Germinal center (tissue), 1 donor: ENCODE measurements at places on chromosomes 16 and 17.

- peak; percentile 46 for DNase-seq
Observed at GRCh38 chr16:17451843-17452242, 18.9 kb downstream of the XYLT1 start.

DNA sequence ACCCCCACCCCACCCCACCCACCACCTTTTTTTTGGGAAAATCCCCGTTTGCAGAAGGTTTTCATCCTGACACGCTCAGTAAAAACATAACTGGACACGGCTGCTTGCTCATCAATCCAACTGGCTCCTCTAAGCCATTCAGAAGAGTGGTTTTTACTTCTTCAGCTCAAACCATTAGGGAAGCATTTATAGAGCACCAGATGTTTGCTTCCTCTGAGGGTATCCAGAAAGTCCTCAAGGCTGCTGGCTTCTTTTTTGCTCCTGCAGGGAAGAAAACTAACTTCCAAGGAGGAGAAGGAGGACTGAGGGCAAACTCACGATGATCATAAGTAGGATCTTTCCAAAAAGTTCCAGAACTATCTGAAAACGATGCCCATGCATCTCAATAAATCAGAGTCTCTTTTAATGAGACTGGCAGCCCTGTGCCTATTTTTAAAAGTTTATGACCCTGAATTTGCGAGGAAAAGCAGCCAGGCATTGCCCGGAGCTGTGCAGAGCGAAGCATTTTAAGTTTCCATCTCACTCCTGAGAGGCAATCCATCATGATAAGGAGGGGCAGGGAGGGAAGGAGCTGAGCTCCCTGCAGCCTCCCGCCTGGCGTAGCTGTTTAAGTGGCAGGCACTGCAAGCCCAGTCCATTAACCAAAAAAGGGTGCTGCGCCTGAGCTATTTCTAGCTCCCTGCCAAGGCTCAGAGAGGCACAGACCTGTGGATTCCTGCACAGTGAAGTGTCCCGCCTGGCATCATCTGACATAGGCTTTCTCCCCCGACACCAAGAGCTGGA lies 146.3 kb upstream of the FOXF1 start:
- no peak for DNase-seq

DNA sequence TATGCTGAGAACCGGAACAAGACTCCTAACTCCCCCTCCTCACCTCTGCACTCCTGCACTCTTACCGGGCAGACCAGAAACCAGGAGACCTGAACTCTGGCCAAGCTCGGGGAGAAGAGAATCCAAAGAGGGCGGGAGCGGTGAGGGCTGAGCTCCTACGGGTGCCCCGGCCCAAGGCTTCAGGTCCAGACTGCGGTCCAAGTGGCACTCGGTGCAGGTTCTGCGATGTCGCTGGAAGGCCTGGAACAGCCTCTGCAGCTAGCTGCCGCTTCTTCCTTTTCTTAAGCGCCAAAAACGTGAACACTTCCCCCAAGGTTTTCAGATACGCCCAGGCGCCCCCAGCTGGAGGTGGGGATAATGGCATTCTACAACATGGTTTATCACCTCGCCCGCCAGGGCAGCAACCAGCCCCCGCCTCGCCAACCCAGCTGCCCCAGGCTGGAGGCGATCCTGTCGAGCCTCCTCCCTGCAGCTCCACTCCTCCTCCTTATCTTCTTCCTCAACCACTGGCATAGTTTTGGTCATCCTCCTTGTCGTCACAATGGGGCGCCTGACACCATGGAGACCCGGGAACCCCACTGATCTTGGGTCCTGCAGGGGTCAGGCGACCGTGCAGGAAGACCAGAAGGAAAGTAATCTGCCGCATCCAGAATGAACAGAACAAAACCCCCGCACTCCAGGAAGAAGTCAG lies 1735.9 kb downstream of the TP53TG3F start:
- no peak for DNase-seq

- no peak for DNase-seq
Observed at GRCh38 chr16:17347624-17348023, 123.1 kb downstream of the XYLT1 start.

DNA sequence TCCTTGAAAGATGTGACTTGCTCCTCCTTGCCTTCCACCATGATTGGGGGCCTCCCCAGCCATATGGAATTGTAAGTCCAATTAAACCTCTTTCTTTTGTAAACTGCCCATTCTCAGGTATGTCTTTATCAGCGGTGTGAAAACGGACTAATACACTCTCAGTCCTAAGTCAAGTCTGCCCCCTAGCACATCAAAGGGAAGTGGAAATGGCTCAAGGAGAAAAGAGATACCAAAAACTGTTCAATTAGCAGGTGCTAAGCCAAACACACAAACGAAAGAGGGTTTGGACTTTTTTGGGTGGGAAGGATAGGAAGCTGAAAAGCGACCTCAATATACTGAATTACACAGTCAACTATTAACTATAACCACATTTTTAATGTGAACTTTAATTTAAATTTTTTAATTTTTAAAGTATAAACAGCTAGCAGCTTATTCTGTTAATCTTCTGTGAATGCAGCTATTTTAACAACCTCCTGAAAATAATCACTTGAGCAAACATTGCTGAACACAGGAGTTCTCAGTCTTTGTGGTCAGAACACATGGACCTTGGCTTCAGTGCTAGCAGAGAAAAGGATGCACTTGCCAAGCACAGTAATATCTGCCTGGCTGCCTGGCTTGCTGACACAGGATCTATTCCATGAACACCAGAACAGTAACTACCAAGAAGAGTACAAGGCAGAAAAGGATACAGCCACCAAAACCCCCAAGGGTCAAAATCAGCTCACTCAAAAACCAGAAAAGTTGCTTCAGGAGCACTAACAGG lies 10.9 kb downstream of the ZNF18 start:
- no peak for DNase-seq

- DNase-seq, result no peak
Observed at GRCh38 chr16:88030498-88030897, 79.3 kb downstream of the BANP start.

GRCh38 chr17:44689477-44690217 lies at the start of gene CCDC43:
Gene CCDC43 (minus strand): TSS chr17:44689776. CDS start chr17:44689753, 23 bp downstream.
- DNase-seq, result peak; percentile 93

DNA sequence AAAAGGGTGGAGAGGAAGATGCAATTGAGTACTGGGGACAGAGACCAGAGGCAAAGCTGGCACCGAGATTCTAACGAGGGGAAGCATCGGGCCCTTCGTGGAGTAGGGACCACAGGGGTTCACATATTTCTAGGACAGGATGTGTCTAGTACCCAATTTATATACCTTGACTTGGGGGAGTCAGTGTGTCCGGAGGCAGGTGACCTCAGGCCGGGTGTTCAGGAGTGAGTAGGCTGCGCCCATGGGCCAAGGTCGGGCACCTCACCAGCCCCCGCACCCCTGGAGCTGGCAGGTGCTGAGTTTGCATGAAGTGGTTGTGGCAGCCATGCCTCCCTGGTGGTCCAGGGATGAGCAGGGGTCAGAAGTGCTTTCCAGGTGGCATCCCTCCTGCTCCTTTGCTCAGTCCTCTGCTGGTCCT lies 8.6 kb upstream of the NXPH3 start:
- no peak for DNase-seq

GRCh38 chr16:66155933-66156332 lies 210.6 kb upstream of the CDH5 start:
- DNase-seq, result no peak

- DNase-seq, result no peak
Observed at GRCh38 chr17:28379814-28380801, 8.6 kb downstream of the SARM1 start.

DNA sequence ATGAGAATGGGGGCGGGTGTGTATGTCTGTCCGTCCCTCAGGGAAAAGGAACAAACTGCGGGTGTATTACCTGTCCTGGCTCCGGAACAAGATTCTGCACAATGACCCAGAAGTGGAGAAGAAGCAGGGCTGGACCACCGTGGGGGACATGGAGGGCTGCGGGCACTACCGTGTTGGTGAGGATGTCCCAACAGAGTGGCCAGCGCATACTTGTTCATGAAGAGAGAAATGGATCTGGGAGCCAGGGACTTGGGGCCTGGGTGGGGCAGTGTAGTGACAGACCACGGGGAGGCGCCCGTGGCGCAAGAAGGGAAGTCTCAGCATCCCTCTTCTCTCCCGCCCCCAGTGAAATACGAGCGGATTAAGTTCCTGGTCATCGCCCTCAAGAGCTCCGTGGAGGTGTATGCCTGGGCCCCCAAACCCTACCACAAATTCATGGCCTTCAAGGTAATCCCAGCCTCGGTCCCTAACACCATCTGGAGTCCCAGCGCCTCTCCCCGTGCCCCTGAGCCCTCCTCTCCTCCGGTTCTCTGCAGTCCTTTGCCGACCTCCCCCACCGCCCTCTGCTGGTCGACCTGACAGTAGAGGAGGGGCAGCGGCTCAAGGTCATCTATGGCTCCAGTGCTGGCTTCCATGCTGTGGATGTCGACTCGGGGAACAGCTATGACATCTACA lies 3.5 kb upstream of the C17orf107 start:
- no peak for DNase-seq

GRCh38 chr17:42883802-42884558 lies 16.6 kb upstream of the G6PC1 start:
- no peak for DNase-seq

DNA sequence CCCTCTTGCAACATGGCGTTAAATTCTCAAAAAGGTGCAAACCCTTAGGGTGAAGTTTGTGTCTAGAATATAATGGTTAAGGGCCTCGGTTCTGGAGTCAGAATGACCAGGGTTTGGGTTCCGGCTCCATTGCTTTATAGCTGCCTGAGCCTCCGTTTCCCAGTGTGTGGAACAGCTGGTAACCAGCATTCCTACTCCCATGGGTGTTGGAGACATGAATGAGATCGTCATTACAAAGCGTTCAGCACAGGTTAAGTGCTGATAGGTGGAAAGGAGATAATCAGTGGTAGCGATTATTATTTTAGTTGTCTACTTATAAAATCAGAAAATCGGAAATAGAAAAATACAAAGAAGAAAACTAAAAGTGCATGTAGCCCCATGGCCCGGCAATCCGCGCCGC lies 23.5 kb upstream of the ZCCHC14 start:
- DNase-seq, result no peak

DNA sequence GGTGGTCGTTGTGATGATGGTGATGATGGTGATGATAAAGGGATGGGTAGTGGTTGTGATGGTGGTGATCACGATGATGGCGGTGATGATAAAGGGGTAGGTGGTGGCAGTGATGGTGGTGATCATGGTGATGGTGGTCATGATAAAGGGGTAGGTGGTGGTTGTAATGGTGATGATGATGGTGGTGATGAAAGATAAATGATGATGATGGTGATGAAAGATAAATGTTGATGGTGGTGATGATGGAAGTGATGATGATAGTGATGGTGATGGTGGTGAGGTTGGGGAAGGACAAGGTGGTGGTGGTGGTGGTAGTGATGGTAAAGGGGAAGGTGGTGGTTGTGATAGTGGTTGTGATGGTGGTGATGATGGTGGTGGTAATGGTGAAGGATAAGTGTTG lies 13.9 kb downstream of the CDH5 start:
- no peak for DNase-seq

GRCh38 chr17:59530531-59530930 lies 34.9 kb upstream of the DHX40 start:
- no peak for DNase-seq

DNA sequence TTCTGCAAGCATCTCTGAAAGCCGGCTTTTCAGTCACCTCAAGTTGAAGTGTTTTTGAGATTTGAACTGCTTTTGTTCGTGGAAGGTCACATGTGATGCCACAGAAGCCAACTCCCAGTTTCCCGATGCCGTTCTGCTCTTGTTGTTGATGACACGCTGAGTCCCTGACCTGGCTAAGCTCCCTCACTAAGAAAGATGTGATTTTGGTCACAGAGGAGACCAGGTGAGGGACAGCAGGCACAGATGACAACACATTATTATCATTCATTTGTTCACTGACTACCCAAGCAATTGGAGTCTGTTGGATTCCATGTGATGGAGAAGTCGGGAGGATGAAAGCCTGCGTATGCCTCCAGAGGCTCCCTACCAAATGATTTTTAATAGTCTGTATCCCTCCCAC lies 822.4 kb upstream of the RBFOX1 start:
- DNase-seq, result no peak

DNA sequence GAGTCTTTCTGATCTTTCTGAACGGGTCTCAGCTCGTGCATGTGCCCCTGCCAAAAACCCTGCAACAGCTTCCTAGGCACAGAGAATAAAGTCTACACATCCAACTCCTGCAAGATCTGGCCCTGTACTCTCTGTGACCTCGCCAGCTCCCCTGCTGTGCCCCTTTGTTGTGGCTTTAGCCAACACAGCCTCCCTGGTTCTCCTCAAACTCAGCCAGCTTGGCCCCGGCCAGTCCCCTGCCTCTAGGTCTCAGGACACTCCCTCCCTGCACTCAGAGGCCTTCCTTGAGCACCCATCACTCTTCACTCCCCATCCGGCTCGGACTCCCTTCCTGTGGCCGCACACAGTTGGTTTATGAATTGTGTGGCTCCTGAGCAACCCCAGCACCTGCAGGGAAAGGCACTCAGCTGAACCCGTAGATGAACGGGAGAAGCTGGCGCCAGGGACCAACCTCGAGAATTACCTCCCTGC lies 1.4 kb downstream of the CEP131 start:
- no peak for DNase-seq

- no peak for DNase-seq
Observed at GRCh38 chr17:64084086-64084939, 45.6 kb downstream of the ERN1 start.

DNA sequence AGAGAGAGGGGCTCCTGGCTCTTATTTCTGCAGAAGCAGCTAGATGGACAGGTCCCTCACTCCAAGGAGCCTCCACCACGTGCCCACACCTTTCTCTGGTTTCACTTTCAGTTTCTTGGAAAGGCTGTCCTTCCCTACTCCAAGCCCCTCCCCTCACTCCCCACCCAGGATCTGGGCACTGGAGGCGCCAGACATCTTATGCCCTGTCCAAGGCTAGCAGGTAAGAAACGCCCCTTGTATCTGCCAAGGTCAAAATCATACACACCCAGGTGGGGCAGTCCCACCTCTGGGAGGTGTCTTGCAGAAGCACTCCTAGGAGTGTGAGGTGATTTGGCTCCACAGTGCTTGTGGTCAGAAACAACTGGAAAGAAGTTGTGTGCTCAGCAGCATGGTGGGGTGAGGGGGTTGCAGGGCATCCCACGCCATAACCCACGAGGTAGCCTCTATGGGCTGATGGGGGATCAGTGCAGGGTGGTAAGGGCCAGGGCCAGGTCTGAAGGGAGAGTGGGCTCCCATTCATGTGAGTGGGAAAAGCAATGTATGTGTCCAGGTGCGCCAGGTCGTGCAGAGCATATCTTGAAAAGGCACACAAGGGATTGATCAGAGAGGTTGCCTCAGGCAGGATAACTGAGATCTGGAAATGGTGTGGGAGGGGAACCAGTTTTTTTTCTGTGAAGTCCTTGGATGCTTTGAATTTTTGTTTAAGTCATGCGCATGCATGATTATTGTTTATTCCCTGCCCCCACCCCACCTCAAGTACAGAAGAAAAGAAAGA lies 31.8 kb upstream of the PRM1 start:
- peak; percentile 24 for DNase-seq

DNA sequence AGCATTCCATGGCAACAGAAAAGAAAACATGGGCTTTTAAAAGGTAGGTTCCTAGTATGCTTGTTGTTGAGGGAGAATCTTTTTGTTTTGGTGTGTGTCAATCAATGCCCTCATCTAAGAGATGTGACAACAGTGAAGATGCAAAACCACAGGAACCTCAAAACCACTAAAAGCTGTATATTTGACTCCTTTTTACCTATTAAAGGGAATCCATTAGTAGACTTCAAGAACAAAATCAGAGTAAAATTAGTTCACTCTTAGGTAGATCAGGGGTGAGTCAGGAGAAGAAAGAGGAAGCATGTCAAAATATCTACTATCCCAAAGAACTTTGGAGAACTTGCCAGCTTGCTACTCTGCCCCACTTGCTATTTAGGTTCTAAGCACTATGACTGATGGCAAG lies 89.1 kb downstream of the CDK5R1 start:
- no peak for DNase-seq

- peak; percentile 44 for DNase-seq
Observed at GRCh38 chr17:75778861-75779249, 5.8 kb upstream of the UNK start.

- DNase-seq, result no peak
Observed at GRCh38 chr17:333626-334396, 18.8 kb downstream of the RPH3AL start.
